ENCODE measurements at places on chromosomes 5 and 9.

DNA sequence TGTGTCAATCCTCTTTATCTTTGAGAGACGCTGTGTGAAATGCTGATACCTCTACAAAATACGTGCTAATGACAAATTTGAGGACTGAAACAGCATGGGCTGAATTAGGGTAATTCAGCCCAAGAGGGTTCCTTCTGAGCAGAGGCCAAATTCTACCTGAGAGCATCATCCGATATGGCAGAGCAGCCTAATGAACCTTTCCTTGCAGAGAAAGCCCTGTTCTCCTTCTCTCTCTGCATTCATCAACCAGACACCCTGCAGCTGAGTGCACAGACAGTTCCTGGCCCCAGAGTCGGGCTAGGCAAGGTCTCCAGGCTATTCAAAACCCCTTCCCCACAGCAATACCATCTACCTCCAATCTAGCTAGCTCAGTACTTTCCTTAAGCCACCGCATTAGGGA, 77.9 kb downstream of the TRIM32 start:
- no peak for DNase-seq

DNA sequence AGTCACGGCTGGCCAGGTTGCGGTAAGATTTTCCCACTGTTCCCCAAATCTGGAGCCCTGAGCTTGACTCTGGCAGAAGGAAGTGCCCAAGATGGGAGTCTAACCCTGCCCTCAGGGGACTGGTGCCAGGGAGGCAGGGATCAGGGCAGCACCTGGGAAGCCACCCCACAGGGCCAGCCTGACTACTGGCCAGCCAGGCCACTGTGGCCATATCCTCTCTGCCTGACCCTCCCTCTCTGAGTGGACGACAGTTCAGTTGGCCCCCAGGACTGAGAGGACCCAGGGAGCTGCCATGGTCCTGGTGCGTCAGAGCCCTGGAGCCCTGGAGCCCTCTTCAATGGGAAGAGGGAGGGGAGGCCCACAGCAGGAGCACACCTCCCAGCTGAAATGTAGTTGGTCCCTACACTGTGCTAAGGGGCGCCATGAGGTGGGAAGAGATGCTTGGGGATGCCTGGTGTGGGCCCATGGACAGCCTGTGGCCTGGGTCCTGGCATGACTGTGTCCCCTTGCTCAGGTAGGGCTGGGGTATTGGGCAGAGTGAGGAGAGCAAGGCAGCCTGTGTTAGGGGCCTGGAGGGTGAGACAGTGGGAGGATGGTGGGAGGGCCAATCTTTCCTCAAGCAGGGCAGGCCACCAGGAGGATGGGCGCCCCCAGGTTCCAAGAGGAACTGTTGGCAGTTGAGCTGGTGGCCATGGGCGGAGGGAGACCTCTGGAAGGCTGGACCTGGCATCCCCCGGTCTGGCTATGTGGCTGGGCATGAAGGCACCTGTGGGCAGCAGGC, 81.1 kb downstream of the PHF2 start:
- DNase-seq: no peak

DNA sequence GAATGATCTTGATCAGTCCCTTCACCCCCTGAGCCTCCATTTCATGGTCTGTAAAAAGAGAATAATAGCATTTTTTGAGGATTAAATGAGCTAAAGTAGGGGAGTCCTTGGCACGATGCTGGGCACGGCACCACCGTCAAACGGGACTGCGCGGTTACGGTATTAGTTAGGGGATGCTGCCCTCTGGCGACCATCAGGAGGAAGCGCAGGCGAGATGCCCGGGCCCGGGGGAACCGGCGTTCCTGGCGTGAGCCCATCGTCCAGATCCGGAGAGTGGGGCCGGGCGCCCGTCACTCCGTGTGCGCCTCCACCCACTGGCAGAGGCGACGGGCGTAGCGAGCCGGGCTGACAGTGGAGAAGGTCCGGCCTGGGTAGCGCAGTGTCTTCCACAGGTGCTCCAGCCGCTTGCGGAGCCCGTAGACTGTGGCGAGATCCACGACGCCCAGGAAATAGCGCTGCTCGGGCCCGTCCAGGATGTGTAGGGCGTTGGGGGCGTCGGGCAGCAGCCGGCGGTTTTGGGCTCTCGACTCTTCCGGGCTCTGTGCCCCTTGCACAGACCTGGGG, 4.8 kb upstream of the ST6GALNAC4 start:
- DNase-seq: peak; percentile 91

DNA sequence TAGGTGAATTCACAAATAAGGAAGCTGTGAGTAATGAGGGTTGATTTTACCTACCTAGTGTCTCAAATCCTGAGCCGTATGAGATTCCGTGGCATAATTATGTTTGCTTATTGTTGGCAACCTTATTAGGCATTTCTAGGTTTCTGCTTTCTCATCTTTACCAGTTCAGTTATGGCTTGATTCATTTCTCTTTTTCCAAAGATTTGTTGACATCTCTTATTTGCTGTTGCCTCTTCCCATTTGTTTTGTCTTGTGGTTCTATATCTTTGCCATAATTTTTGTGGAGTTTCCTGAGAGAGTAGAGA, 470 bp downstream of the IL31RA start:
- no peak for DNase-seq

DNA sequence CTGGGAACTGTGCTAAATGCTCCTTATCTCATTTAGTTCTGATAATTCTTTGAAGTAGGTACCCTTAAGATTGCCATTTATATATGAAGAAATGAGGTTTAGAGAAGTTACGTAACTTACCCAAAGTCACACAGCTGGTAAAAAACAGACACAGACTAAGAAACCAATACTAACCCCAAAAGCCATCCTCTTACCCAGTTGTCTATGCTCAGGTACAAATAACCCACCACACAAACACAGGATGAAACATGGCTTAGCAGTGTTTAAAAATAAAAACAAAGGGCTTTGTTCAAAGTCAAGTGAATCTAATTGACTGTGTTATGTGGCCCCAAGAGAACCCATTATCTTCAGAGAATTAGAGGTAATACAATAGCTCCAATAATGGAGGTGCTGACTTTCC, 37.0 kb upstream of the IL7R start:
- no peak for DNase-seq

- DNase-seq: no peak
These were observed 41.7 kb upstream of the AKNA start for GRCh38 chr9:114429488-114429887.

- no peak for DNase-seq
These were observed 1.1 kb downstream of the DIAPH1 start for GRCh38 chr5:141617682-141618029.

- DNase-seq: no peak
These were observed 210.5 kb downstream of the NXNL2 start for GRCh38 chr9:88745276-88746001.

DNA sequence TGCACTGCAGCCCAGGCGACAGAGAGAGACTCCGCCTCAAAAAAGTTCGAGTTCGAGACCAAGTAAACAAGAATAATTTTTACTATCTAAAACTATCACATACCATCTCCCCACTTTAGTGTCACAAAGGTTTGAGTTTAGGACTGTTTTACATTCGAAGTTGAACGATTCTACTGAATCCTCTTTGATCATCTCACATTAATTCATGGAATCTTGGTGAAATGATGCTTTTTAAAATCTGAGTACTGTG, 715 bp upstream of the RPS6 start:
- no peak for DNase-seq

GRCh38 chr5:56829137-56829908, 14.0 kb downstream of the MAP3K1 start:
- no peak for DNase-seq

DNA sequence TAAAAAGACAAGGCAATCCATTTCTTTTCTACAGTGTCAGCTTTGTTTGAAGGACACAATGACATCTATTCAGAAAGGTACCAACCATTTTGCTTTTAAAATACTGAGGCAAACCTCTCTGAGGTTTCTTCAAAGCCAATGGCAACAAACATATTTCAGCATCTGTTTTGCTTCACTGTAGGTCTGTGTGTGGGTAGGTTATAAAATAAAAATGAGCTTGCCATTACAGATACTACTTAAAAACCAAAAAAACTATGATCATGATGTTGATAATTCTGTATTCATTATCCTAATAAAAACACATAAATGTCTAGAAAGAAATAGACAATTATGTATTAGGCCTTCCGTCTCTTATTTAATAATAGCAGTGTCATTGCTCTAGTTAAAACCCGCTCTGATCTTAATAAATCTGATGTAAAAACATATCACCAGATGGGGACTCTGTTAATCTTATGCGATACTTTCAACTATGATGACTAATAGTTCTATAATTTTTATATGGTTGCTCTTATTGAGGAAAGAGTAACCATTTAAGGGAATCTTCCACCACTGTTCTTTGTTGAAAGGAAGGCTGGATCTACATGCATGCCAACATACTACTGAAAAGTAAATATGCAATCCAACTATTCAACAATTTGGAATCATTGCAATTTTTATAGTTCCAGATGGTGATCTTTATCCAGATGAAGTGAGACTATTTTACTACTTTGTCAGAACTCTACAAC, 647.2 kb downstream of the PDE4D start:
- DNase-seq: no peak

- DNase-seq: no peak
These were observed 27.1 kb downstream of the ARPC5L start for GRCh38 chr9:124889006-124889405.

DNA sequence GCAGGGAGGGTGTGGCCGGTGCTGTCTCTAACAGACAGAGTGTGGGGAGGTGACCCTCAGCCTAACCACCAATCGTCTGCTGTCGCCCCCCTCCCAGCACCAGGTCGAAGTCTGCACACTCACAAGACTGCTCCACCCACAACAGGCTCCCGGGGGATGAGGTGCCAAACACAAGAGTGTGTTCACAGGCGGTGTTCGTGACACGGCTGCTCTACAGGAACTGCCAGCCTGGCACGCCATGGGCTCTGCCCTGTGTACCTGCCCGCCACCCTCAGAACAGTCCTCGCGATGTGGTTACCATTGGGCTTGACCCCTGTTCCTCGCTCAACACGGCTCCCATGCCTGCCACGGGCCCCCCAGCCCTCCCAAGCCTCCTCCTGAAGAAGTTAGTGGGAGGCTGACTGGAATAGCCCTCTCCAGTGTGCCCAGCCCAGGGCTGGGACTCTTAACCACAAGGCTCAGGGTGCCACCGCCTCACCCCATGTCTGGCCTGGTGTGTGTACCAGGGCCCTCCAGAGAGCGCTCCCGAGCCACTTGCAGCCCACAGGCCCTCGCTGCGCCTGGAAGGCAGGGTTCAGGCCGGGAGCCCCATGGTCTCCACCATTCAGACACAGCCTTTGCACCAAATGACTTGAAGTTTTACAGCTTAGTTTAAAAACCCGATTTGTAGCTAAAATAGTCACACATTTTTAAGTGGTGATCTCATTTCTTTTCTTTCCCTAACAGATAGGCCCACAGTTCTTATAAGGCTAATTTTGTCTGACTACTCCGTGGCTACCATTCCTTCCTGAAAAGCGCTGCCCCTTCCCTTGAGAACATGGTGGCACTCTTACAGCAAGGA, 102.5 kb downstream of the CAMSAP1 start:
- no peak for DNase-seq

DNA sequence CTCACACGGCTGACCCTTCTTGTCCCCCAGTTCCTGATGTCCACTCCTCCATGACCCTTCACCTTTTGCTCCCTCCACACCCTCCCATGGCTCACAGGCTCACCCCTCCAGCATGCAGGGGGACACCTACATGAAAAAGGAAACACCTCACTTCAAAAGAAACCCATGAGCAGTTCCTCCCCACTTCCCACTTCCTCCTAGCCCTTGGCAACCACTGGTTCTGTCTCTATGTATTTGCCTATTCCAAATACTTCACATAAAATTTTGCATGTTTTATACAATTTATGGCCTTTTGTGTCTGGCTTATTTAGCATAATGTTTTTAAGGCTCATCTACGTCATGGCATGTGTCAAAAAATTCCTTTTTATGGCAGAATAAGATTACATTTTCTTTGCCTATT, 100.2 kb upstream of the S1PR3 start:
- DNase-seq: no peak

DNA sequence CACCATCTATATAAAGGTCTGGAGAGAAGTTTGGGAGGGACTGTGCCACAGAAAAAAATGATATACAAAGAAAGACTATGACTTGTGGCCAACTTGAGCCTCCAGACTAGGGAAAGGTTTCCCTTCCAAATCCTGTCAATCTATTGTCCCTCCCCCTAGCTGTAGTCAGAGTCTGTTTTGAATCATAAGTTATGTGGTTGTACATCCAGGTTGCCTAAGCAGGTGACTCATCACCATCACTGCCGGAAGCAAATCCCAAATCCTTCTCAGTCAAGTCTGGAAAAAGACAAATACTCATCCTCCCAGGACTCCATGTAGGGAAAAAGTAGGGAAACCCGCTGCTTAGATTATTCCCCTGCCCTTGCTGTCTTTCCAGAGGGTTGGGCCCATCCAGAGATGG, 235.7 kb downstream of the CDK5RAP2 start:
- DNase-seq: no peak

- DNase-seq: no peak
These were observed 94.0 kb downstream of the RCL1 start for GRCh38 chr9:4886698-4887097.

GRCh38 chr5:38734353-38734752, 111.5 kb upstream of the OSMR start:
- DNase-seq: no peak

DNA sequence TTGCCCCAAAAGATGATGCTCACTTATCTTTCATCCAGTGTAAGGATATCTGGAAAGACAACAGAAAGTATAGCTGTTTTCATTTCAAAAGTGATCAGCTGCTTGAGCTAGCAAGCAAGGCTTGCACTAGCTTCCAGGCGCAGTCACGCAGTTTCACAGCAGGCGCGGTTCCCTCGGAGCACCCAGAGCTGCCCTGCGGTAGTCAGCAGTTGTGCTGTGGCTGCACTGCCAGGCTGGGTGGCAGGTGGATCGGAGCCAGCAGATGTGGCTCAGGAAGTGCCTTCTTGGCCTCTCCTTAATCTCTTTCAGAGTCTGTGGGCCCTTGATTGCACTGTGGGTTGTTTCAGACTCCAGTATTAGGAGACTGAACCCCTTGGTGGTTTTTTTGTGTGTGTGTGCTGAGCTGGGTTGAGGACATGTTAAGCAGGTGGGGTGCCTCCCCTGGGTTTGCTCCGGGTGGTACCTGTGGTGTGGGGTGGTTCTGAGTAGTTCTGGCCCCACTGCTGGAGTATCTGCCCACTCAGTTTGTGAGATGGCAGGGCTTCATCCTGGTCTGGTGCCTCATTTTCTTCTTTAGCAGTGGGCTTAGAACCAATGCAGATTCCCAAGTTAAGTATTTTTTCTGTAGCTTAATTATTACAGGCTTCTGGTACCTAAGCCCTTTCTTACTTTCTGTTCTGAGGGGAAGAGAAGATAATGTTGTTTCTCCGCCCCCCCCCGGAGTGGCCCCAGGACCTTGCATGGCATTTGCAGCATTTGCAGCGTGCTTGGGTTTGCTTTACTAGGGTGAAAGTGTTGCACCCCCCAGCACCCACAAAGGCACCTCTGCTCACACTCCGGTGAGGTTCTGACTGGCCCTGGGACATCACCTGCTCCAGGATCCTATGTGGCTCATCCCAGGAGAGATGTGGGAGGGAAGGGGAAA, 16.4 kb downstream of the TENT4A start:
- no peak for DNase-seq

DNA sequence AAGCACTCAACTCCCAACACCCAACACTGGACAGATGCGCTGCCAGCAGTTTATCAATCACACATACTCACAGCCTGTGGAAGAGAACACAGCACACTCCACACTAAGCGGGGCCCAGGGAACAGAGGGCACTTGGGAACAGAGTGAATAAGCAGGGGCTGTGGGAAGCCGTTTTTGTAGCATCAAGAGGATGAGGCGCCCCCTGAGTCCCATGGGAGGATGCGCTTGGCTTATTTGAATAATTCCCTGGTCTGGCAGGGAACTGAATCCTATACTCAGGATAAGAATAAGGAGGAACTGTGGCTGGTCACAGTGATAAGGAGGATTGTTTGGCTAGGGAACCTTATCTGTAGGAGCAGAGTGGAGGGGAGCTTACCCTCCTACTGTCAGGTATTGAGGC, 96.1 kb upstream of the DNAH5 start:
- no peak for DNase-seq

All from D721Med (cell line).